NCI-H2171 (cell line): ENCODE measurements at places on chromosomes 5 and 9.

DNA sequence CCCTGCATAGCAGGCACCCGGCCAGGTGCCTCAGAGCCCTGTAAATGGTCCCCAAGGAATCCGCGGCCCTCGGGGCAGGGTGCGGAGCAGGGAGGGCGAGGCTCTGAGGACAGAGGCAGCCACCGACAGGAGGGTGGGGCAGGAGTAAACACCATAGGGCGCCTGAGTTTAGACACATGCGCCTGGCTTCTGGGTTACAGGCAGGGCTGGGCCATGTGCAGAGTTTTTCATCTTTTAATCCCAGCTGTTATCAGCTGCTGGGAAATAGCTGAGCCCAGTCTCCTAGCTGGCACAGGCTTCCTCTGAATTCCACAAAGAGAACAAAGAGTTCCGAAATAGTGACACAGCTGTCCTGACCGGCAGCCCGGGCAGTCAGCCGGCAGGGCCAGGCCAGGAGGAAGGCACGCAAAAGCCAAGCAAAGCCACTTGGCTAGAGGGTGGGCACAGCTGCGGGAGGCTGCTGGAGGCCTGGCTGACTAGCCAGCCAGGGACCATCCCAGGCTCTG is 98.9 kb upstream of the PHYKPL start:
- DNase-seq: no peak

- DNase-seq: no peak
These were observed 51.0 kb downstream of the IARS1 start for GRCh38 chr9:92242260-92243136.

GRCh38 chr9:27131731-27132130 is 22.7 kb downstream of the TEK start:
- DNase-seq: no peak

GRCh38 chr5:135307143-135307903 is 91.7 kb downstream of the MACROH2A1 start:
- DNase-seq: no peak

DNA sequence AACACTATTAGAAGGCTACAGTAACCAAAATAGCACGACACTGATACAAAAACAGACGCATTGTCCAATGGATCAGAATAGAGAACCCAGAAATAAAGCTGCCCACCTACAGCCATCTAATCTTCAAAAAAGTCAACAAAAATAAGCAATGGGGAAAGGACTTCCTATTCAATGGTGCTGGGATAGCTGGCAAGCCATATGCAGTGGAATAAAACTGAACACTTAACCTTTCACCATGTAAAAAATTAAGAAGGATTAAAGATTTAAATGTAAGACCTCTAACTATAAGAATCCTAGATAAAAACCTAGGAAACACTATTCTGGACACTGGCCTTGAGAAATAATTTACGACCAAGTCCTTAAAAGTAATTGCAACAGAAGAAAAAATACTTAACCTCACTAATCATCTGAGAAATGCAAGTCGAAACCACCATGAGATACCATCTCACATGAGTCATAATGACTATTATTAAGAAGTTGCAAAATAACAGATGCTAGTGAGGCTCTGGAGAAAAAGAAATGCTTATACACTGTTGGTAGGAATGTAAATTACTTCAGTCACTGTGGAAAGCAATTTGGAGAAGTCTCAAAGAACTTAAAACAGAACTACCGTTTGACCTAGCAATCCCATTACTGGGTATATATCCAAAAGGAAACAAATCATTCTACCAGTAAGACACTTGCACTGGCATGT is 203.3 kb upstream of the CDH9 start:
- DNase-seq: no peak

DNA sequence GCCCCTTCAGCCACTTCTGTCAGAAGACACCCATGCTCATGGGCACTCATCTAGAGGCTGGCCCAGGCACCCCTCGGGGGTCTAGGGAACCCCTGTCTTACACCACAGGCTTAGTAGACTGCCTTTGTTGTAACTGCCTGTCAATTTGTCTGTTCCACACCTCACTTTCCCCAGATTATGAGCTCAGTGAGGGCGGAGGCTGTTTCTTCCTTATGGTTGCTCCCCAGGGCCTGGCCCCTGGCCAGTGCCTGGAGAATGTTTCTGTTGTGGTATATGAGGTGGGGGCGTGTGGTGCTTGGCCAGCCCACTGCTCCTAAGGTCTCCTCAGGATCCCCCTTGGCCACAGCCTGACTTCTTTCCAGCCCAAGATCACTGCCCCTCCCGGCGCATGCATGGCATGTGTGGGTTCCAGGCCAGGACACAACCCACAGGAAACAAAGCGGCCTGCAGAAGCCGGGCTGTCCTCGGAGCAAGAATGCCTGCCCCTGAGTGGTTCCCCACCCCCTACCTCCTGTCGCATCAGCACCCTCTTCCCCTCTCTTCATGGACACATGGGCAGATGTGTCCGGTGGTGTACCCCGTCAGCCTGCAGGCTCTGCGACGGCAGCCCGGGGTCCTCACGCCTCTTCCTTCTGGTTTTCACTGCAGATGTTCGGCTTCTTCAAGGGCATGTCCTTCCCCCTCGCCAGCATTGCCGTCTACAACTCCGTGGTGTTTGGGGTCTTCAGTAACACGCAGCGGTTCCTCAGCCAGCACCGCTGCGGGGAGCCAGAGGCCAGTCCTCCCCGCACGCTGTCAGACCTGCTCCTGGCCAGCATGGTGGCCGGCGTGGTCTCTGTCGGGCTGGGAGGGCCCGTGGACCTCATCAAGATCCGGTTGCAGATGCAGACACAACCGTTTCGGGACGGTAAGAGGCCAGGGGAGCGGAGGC is 17.7 kb downstream of the SLC25A48 start:
- no peak for DNase-seq

DNA sequence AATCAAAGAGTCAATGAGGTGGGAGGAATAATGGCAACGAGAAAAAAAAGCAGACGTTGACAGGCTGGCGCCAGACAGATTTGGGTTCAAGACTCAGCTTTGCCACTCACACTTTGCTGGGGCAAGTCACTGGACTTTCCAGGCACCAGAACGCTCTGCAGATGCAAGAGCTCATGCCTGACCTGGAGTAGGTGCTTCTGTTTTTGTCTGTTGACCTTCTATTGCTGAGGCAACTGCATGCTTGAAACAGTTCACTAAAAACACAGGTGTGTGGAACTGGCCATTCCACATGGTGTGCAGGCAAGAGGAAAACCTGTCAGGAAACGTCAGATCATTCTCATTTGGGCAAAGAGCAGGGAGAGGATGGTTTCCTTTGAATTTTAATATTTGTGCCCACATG is 161.2 kb upstream of the SMIM23 start:
- DNase-seq: no peak

- DNase-seq: no peak
These were observed 29.1 kb upstream of the MEIKIN start for GRCh38 chr5:131974622-131974955.

- DNase-seq: peak; percentile 80
These were observed 155.9 kb downstream of the ERCC6L2 start for GRCh38 chr9:96031366-96031824.

DNA sequence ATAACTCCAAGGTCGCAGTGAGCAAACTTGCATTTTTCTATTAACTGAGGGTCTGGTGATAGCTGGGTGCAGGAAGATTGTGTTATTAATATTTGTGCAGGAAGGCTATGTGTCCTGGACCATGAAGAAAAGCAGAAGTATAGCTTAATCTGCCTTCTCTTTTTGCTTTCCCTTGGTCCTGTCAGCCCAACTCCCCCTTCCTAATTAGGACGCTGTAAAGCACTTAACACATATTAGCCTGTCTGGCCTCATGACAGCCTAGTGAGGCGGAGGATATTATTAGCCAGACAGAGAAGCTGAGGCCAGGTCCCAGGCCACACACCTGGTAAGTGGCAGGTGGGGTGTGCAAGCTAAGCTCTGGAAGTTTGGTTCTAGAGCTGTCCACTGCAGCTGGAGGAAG is 29.5 kb downstream of the SLC46A2 start:
- DNase-seq: no peak

GRCh38 chr9:116493183-116493860 is 193.8 kb upstream of the TRIM32 start:
- no peak for DNase-seq

- no peak for DNase-seq
These were observed 76.4 kb downstream of the MED27 start for GRCh38 chr9:132003319-132003704.

DNA sequence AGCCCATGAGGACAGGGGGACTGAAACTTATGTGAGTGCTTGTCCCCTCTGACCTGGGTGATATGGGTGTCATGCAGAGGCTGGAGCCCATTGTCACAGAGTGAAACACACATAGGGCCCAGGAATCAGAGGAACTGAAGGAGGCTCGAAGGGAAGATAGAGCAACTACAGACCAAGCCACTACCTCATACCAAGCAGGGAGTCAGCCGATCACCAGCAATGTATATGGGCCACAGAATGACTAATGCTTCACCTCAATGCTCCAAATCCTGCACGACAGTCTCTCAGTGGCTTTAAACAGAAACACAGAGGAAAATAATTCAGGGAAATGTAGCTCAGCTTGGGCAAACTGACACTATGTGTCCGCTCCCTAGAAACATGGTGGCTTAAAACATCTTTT is 8.9 kb upstream of the FBXW11 start:
- no peak for DNase-seq

DNA sequence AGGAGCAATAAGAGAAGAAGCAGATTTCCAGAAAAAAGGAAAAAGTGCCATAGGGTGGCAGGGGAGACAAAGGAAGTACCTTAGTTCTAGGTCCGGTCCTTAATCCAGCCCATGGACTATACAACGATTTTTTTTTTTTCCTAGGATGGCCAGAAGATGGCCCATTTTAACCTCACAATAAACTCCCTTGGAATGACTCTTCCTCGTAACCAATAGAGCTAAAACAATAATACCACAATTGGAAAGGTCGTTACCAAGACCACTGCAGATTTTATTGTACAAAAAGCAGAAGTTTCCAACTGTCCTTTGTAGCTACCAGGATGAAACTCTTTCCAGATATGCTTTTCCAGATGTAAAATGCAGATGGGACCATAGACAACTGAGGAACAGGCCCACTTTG is 34.4 kb upstream of the SSBP2 start:
- no peak for DNase-seq

DNA sequence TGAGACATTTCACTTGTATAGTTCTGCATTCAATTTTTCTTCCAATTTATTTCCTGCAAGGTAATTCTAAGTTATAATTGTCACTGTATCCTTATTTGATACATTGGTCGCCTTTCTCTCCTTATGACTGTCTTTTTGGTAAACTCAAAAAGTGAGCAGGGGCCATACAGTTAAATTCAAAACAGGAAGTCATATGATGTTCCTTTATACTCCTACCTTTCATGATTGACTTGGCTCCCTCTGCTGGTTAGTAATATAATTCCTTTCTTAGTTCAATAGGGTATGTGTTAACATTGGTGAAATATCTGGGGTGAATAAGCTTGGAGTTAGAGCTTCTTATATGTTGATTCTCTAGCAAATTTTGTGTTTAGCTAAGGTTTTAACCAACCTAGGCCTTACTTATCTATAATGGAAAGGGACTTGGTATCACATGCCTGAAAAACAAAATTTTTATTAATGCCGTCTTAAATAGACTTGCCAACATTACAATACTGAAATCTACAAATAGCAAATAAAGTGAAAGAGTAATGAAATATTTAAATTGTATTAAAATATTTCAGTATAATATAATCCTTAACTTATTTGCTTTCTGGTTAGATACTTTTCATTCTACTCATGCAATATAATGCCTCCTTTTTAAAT is 6.0 kb upstream of the NIPBL start:
- peak; percentile 60 for DNase-seq

GRCh38 chr5:150256410-150257064 is 33.0 kb downstream of the CAMK2A start:
- DNase-seq: no peak

DNA sequence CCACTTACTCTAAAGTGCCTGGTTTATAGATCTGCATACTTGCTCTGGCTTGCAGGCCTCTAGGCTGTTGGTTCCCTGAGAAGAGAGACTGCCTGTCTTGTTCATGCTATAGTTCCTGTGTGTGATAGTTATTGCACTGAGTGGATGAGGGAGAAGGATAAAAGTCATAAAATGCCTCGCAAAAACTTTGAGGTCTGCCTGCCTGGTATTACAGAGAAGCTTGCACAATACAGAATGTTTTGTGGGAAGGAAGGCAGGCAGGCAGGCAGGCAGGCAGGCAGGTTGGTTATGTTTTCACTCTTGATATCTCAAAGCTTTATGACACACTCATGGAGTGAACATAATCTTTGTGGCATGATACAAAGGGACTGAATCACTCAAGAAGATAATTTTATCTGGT is 287.1 kb downstream of the SLIT3 start:
- no peak for DNase-seq
